ENCODE measurements at places on chromosomes 11 and 22.

DNA sequence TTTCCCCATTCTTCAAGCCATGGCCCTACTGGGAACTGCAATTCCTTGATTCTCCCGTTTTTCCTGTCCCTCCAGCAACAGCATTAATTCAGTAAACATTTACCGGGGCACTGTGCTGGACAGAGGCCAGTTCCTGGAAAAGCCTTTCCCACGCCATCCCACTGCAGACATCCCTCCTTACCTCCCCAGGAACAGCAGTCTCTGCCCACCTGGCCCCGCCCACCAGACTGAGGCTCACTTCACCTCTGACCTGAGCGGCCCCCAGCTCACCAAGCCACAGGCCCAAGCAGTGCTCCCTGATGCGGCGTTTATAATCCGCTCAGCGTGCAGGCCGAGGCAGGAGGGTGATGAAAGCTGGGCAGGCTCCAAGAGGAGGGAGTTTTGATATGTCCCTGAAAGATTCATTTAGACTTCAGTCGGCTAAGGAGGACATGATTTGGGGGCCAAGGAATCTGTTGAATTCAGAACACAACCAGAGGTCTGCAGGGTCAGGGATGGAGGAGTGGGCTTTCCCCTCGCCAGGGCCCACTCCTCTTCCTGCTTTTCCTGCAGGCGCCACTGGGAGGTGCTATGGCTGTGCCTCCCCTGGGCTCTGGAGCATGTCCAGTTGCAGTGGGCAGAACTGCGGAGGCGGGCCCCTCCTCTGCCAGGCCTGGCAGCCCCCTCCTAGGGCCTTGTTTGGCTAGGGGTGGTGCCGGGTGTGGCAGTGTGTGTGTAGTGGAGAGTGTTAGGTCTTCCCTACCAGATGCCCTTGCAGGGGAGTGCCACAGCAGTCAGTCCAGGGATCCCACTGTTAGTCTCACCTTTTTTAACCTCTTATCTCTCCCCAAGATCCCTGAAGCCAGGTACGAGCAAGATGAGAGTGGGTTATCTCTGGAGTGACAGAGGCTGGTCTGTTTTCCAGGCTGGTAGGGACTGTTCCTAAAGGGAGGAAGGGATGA lies 1.4 kb upstream of the TAGLN start:
- DNase-seq, result no peak

- DNase-seq, result no peak
Measured at GRCh38 chr11:124870430-124870829, 5.2 kb downstream of the ROBO3 start.

DNA sequence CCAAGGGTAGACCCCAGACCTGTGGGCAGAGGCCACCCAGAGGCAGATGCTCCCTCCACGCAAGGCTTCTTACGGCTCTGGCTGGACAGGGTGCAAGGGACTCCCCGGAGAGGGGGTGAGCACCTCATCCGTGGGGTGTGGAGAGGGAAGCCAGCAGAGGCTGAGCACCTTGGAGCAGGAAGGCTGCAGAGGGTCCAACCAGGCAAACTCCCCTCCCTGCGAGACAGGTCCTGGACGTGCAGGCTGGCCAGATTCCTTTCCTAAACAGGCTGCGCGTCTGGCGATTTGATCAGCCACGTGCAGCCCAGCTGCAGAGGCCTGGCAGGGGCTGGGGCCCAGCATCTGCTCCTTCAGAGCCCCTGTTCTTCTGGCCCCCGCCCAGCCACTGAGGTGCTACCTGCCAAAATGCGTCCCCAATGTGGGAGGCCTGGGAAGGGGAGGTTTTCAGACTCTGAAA lies 49.3 kb downstream of the WNT11 start:
- DNase-seq, result no peak

DNA sequence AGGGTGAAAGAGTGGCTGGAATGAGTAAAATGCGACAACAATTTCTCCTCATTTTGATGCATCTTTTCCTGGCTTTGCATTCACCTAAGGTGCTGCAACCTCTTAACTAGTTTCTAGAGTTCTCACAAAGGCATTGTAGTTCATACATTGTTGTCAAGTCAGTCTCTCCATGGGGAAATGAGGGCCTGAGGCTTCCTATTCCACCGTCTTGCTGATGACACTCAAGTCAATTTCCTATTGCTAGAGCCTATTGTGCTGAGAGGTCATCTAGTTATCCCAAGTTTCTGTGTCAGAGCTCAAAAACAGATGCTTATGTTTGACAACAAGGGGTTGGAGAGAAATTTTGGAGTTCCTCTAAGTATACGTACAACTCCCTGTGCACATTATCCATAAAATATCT lies 11.6 kb upstream of the MS4A6A start:
- DNase-seq, result no peak

DNA sequence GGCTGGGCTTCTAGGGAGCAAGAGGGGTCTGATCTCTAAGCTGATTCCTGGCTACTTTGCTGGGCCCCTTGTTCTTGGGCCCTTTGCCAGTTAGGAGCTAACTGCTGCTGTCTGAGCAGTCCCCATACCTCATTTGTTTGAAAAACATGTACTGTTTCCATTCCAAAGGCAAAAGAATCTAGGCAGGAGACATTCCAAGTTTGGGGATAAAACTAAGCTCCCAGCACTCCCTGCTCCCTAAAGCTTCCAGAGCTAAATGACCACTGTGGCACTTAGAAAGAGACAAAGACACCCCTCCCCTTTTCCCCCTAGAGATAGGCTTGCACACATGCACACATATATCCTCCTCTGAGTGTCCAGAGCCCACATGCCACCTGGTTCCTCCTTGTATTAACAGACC lies 22.7 kb upstream of the RRM1 start:
- DNase-seq, result no peak
